ENCODE measurements at places on chromosomes 6 and 20. TPM values are rescaled to one million over a fixed set of nuclear protein-coding genes. Genes with fewer than 3 reads are reported as not detected.

- DNase-seq = no peak
Observed at GRCh38 chr6:130178692-130179091, 44.1 kb downstream of the SAMD3 start.

DNA sequence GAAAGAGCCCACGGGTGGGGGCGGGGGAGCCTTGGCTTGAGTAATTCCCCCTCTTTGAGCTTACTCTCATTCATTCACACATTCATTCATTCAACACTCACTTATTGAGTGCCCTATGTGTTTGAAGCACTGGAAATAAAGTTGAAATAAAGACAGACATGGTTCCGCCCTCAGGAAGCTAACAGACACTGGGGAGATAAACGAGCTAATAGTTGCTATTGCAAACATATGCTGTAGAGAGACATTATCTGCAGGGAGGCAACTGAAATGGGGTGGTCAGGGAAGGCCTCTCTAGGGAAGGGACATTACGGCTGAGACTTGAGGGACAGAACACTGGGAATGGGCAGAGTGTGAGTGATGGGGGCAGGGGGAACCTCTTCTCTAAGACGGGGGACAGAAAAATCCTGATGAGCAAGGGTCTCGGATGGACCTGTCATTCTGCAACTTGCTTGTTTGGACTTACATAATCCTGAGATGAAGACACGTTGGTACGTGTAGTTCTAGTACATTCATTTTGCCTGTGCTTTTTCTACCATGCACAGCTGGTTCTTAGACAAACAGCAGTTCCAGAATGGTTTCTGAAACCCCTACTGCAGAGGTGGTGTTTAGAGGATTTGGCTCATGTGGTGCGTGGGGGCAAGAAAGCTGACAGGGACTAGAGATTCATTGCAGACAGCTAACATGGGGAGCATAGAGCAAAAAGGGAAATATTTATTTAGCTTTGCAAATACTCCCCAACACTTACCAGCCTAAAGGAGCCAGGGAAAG lies 71.1 kb upstream of the BLCAP start:
- no peak for DNase-seq

GRCh38 chr6:45420083-45420908 lies 42.6 kb upstream of the SUPT3H start:
- peak; percentile 29 for DNase-seq

DNA sequence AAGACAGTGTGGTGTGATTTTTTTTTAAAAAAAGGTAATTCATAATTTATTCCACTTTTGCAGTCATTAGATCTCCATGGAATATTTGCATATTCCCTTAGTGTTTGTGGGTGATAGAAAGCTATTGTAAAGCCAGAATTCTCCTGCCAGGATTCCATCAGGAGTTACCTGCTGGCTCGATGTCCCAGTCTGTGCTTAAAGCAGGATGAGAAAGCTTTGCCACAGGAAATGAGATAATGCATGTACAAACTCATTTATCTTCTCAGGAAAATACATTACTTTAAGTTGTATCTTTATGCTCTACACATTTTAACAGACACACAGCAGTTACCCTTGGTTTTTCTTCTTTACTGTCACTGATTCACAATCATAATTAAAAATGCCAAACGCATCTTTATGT lies 553.0 kb downstream of the CD109 start:
- peak; percentile 28 for DNase-seq

DNA sequence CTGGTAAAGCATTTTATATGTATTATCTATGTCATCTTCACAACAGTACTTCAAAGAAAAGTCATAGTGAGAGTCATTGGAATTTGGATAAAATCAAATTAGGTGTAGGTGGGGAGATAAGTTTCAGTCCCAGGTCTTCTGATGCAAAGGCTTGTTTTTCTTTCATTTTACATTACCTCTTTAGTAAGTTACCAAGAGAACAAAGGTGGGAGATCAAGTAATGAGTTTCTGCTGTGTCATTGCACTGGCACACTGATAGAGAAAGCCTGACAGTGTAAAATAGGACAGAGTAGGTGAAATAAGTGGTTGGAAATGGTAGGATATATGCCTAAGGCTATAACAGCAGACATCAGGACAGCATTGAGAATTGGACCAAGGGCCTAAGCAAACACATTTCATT lies 250.4 kb downstream of the NKAIN2 start:
- peak; percentile 10 for DNase-seq

GRCh38 chr6:7471171-7471570 lies 70.3 kb upstream of the DSP start:
- DNase-seq = no peak

DNA sequence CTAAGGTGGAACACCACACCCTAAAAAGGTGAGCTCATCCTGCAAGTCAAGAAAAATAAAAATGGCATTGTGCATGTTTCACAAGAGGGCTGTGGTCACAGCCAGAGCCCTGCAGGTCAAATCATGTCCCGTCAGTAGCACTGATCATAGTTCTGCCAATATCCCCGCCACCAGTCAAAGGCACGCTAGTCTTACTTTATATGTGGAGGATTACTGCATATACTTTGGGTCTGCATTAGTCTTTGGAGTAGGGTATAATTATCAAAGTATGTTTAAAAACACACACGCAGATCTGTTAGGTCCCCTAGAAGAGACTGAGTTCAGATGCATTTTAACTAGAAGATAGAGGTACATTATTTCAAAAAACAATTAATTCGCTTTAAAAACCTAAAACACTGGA lies 1.8 kb downstream of the PERP start:
- DNase-seq = no peak

The SYNDIG1 gene
- not detected for total RNA-seq
